ENCODE measurements at places on chromosomes 12 and 14. TPM values are rescaled to one million over a fixed set of nuclear protein-coding genes. Genes with fewer than 3 reads are reported as not detected.
A peak's percentile ranks its signal among the peaks of the same experiment; 100 is the strongest.

- DNase-seq, result peak; percentile 65
Measured at GRCh38 chr14:47442211-47442610, 233.2 kb downstream of the MDGA2 start.

DNA sequence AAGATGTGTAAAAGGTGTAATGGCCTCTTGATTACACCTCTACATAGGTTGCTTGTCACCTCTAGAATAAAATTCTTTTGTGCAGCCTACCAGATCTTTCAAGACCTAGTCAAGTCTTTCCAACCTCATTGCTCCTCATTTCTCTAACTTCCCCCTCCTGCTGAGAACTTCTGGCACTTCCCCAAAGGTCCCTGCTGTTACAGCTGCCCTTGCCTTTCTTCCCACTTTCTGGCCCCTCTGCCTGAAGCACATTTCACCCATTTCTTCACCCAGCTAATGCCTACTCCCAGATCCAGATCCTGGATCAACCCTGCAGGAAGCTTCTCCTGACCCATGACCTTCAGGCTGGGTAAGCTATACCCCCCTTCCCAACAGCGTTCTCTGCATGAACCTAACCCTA is 1.5 kb downstream of the TSHR start:
- DNase-seq, result no peak

DNA sequence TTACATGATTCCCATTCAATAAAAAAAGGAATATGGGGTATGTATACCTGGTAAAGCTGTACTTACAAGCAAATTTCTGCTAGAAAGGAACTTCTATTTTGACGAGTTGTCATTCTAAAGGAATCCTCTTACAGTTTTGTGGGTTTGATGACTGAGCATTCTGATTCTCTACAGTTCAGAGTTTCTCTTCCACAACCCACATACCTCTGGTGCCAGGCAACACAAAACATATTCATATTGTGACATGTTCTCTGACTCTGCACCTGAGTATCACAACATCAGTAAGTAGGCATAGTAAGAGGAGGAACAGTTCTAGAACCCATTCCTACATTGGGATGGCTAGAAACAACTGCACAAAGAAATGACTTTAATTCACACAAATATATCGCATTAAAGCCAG is 636.6 kb downstream of the MED13L start:
- peak; percentile 54 for DNase-seq

GRCh38 chr12:9866860-9867269 is 2.3 kb downstream of the CLEC2B start:
- DNase-seq, result no peak

DNA sequence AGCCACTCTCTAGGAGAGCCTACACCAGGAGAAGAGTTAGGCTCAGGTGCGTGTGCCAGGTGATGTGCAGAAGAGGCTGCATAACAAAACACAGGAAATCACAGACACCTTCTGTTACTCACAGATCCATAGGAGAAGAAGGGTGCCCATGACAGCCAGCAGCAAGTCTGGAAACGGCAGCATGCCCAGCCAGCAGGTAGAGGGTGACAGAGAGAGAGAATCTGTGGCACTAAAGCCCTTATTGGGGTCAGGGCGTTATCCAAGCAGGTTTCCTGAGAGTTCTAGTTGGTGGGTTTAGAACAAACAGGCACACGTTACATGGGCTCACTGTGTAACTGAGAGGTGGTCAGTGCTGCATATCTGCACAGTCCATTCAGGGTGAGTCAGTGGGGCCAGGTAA is 14.9 kb upstream of the SLC8A3 start:
- DNase-seq, result no peak

- DNase-seq, result no peak
Measured at GRCh38 chr12:127070515-127071157, 1196.3 kb upstream of the TMEM132C start.

DNA sequence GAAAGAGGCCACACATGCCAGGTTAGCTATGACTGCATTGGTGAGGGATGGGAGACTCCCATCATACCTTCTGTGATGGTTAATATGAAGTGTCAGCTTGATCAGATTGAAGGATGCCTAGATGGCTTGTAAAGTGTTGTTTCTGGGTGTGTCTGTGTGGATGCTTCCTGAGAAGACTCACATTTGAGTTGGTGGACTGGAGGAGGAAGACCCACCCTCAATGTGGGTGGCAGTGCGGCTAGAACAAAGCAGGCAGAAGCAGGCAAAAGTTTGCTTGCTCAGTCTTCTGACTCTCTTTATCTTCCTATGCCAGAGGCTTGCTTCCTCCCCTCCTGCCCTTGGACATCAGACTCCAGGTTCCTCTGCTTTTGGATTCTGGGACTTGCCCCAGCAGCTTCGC is 88.2 kb downstream of the SSPN start:
- DNase-seq, result no peak

GRCh38 chr12:15928346-15928745 is 17.2 kb downstream of the DERA start:
- peak; percentile 96 for DNase-seq

- no peak for DNase-seq
Measured at GRCh38 chr12:14803830-14804160, 325 bp downstream of the C12orf60 start.

GRCh38 chr14:41749429-41749828 is 142.8 kb downstream of the LRFN5 start:
- DNase-seq, result peak; percentile 1

DNA sequence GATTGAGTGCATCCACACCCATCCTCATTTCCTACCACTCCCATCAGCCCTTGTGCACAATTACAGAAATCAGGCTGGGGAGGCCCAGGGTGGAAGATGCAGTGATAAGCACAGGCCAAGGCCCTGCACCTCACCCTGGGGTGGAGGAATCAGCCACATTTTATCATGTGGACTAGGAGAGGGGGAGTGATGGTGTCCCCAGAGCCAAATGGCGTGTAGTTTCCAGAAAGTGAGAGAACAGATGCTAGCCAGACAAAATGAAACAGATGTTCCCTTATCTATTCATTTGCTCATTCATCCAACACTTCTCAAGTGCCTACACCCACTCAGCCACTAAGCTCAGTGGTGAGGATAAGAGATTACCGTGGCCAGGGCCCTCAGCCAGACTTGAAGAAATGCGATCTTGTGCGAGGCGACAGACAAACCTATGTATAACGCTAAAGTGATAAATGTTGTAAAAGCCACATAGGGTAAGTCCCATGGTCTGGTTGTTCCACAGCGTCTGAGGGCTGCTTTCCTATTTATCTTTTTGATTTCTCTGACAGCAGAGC is 93.6 kb downstream of the STAB2 start:
- peak; percentile 98 for DNase-seq

DNA sequence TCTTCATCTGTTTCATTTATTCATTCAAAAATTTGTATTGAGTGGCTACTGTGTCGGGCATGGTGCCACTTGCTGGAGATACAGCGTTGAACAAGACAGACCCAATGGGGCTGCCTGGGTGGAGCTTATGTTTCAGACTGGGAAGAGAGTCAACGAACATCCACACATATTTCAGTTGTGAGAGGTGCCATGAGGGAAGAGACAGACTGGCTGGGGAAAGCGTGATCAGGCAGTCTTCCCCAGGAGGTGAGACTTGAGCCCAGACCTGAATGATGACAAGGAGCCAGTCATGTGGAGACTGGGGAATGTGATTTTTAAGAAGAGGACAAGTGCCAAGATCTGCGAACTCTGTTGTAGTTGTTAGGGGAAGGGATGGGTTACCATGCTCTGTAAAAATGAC is 12.2 kb downstream of the BICD1 start:
- no peak for DNase-seq

GRCh38 chr12:96448300-96448699 is 41.1 kb upstream of the CFAP54 start:
- DNase-seq, result peak; percentile 82

DNA sequence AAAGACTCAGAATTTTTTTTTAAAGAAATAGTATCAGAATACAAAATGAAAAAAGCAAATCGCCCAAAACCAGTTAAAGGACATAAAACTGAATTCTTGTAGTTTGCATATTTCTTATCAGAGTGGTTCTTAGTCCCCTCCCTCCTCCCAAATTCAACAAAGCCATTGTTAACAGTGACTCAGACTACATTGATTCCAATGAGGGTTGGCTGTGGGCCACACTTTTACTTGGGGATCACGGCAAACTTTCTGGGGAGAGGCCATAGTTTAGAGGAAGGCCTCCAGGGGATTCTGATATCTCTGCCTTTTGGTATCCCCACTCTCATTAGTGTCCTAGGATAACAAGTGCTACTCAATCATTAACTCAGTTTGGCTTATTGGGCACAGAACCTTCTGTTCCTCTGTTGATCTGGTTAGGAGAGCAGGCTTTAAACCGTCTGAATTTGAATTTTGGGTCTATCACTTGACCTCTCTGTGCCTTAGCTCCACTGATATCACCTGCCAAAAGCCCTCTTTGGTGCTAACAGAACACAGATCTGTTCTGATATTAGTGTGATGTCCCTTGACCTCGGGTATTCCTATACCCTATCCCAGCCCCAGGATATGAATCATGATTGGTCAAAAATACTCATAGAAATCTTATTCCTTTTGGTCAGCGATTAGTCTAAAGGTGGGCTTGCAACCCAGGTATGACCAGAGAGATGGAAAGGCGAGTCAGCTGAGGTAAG is 45.2 kb upstream of the APPL2 start:
- DNase-seq, result no peak

DNA sequence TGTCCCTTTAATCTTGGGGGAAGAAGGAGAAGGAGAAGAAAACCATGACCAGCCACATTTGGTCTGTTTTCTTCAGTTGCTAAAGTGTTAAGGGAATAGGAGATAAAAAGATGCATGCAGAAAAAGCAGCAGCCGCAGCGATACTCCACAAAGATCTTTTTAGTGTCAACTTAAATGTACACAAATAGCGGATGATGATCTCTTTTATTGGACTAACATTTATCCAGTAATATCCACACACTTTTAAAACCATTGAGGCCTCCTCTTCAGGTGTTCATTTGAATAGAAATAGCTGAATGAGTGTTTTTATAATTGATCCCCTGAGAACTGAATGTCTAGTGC is 83.5 kb downstream of the PAPOLA start:
- DNase-seq, result no peak

DNA sequence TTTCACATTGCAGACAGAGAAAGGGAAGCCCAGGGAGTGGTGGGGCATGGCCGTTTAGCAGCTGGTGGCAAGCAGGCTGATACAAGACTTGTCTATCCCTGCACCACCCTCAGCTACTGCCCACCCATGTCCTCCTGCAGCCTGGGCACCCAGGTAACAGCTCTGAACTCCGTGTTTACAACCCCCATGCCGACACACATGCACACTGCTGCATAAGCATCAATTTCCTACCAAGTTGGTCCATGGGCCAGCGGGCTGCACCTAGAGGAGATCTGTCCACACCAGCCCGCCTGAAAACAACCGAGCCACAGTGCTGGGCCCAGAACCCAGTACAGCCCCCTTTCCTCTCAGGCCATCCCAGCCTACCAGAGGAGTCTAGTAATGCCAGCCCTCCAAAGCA is 75.9 kb upstream of the C14orf180 start:
- no peak for DNase-seq

GRCh38 chr14:65637780-65638179 is 225.2 kb downstream of the FUT8 start:
- peak; percentile 89 for DNase-seq

GRCh38 chr12:6967651-6968100 is 2.8 kb downstream of the PHB2 start:
- no peak for DNase-seq

- DNase-seq, result no peak
Measured at GRCh38 chr14:73242357-73242901, 5.1 kb downstream of the PAPLN start.

- DNase-seq, result peak; percentile 86
Measured at GRCh38 chr14:91996948-91997371, 42.9 kb downstream of the TRIP11 start.

GRCh38 chr12:95411466-95411865 is 62.5 kb upstream of the METAP2 start:
- DNase-seq, result no peak

DNA sequence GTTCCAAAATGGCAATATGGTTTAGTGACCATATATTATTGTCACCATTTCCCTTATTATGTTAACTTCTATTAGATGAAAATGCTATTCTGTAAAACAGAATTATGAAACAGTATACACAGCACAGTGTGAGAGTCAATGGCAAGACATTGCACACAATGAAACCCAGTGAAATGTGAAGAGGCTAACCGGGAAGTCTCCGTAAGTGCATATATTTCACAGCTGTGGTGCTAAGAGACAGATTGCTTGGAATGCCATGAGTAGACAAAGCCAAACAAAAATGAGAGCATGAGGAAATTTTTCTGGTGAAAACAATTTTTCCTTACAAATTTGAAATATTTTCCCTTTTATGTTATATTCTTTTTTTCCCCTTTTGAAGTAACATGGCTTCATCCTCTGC is 49.4 kb downstream of the DYRK2 start:
- peak; percentile 68 for DNase-seq

DNA sequence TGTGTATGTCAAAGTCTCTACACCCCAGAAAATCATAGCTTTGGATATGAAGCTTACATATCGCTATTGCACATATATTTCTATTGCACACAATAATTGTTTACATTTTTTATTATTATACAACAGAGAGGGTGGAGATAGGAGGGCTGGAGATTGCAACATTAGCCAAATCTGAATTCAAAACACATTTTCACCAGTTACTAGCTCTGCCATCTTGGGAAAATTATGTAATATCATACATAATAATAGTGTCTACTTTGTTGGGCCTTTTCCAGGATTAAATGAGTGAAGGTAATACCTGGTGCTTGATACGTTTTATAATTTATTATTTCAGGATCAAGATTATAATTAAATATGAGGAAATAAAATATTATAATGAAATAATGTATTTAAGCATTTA is 507.4 kb upstream of the TBX3 start:
- DNase-seq, result no peak

DNA sequence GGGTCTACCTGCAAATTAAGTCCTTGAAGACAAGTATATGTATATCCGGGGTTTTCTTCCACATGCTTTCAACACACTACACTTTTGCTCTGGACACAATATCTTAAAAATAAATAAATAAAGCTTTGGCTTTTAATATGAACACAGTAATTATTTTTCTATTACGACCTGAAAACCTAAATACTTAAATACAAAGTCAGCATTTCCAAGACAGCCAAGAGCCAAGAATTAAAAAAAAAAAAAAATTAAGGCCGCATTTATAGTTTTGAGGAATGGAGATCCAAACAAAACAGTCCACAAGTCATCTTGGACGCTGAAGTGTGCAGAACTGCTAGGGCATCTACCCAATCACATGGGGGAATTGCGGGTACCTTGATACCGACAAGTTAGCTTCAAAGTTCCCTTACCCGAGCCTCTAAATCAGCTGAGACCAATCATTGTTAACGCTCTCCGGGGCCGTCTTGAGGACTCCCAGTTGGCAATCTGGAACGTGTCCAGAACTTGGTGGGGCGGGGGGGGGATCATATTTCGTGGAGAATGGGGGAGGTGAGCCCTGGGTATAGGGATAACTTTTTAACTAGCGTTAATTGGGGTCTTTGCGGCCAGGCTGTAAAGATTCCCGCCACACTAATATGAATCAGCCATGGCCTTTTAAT is 731 bp upstream of the PCNX4 start:
- peak; percentile 71 for DNase-seq

DNA sequence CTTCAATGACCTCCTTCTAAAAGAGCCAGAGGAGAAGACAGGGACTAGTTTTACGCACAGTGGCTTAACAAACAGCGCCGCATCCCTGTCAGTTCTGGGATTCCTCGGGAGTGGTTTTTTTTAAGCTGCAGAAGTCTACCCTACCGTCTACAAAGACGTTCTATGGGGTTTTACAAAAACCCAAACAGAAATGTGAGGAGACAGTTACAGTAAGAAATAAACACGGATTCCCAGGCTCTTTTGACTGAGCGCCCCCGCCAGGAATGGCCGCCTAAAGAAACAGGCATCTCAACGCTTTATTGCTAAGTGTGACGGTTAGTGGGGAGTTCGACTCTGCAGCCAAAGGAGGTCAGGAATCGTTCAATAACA is 484 bp downstream of the ALKBH1 start:
- peak; percentile 30 for DNase-seq

Gene PLD4
- 0.14 TPM for total RNA-seq

Gene DNAL1
- 27.4 TPM for total RNA-seq

Gene CRADD
- 8.8 TPM for total RNA-seq
